ENCODE measurements at places on chromosomes 3 and 15.

DNA sequence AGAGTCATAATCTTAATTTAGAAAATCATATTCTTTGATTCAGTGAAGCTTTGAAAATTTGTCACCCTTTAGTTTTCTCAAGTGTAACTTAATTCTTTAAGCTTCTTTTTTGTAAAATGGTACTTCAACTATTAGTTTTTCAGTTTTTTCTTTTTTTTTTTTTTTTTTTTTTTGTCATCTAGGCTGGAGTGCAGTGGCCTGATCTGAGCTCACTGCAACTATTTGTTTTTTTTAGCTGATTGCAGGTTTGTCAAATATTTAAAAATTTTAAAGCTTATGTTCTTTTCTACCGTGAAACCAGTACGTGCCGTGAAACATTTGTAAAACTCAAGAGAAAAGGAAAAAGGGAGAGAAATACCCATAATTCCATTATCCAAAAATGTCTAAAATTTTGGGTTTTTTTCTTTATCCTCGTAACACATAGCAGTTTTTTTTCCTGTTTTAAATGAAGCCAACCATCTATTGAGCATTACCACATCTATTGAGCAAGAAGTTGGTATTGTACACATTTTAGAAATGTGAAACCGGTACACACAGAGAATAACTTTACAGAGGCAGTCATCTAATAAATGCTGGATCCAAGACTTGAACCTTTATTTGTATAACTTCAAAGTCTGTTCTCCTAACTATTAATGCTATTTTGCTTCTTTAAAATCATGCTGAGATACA, 25.7 kb downstream of the ECT2 start:
- no peak for DNase-seq

DNA sequence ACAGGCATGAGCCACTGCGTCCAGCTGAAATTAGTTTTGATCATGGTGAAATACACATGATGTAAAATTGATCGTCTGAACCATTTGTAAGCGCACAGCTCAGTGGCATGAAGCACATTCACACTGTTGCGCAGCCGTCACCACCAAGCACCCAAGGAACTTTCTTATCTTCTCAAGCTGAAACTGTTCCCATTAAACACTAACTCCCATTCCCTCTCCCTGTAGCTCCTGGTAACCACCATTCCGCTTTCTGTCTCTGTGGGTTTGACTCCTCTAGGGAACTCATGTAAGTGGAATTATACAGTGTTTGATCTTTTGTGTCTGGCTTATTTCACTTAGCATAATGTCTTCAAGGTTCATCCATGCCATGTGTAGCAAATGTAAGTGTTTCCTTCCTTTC, 62.3 kb downstream of the FBLN2 start:
- no peak for DNase-seq

- DNase-seq, result peak; percentile 64
These were observed at the start of gene DZIP1L for GRCh38 chr3:138114988-138115971. DZIP1L (minus strand) TSS chr3:138115608; CDS start chr3:138103971, 11,637 bp downstream.

DNA sequence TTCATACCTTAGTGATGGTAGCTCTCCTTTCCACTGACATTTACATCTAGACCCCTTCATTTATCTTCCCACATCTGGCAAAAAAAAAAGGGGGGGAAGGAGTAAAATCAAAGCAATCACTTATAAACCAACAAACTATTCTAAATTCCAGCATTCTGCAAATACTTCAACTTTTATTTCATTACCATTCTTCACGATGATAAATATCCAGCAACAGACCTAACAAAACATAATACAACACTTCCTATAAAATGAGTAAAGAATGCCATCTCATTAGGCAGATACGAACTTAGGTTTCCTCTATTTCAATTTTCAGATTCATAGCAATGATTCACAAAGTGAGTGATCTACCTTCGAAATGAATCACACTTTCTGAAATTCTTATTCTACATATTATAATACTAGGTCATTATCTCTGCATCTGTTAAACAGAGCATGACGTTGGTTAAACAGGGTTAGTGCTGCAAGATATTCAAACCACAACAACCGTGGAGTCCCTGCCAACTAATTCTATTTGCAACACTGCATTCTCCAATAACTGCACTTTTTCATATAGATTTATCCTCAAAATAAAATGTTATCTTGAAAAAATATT, at the start of gene LRRFIP2:
LRRFIP2 (minus strand) TSS at position 51 of the 595 bp plus-strand sequence. CDS start 25,599 bp downstream, outside the sequence.
- peak; percentile 80 for DNase-seq

- DNase-seq, result no peak
These were observed 40.2 kb downstream of the ARPP21 start for GRCh38 chr3:35679409-35680080.

GRCh38 chr3:154197751-154198150, 76.6 kb downstream of the ARHGEF26 start:
- no peak for DNase-seq

- no peak for DNase-seq
These were observed 346.7 kb downstream of the IL20RB start for GRCh38 chr3:137304313-137305056.

GRCh38 chr3:112856537-112856936, 9.9 kb upstream of the CD200R1L start:
- DNase-seq, result peak; percentile 92

- peak; percentile 78 for DNase-seq
These were observed 6.0 kb downstream of the PLIN1 start for GRCh38 chr15:89673165-89673512.

- DNase-seq, result peak; percentile 67
These were observed 14.9 kb downstream of the MINDY4B start for GRCh38 chr3:150890295-150890694.

GRCh38 chr15:44066211-44066827, 128.8 kb downstream of the FRMD5 start:
- peak; percentile 92 for DNase-seq

DNA sequence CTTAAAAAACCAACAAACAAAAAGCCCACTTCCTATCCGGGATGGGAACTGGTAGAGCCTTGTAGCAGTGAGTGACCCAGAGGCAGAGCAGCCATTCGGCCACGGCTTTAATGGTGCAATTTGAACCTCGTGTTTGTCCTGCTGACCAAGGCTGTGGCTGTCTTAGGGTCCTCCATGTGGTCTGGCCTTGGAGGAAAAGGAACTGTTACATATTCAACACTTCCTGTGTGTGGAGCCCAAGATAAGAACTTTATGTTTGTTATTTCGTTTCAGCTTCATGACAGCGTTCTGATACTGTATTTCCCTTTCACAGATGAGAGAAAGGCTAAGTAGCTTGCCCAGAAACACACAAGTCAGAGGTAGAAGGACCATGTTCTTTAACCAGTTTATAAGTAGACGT, 269.8 kb downstream of the SV2B start:
- peak; percentile 75 for DNase-seq

DNA sequence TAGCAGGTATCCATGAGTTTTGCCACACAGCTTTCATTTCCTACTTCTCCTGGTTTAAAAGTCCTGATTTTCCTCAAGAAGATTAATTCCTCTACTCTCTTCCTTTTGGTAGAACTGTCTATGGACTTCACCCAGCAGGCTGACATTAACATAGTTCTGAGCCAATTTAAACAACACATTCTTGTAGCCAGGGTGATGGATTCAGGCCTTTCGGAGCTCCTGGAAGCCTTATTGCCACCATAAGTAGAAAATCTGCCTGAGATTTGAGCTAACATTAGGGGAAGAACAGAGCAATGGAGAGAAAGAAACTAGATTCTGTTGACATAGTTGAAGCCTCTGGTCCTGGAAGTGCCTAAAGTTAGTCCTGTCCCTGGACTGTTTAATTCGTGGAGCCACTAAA, 449.8 kb downstream of the TAFA4 start:
- no peak for DNase-seq

DNA sequence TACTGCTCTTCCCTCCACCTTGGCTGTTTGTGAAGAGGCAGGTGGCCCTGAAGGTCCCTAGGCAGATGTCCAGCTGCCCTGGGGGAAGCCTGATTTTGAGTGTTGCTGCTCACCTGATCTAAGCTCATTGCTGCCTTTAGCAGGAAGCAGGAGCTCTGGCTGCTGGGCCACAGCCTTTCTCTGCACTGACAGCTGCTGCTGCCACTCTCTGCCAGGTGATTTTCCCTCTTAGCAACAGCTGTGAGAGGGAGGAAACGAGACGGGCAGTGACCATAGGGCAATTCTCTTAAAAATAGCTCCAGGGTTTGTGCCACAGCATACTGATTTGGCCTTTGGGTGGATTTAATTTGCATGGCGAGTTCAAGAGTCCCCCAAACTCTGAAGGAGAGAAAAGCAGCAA, 415.8 kb upstream of the SEMA6D start:
- DNase-seq, result no peak

DNA sequence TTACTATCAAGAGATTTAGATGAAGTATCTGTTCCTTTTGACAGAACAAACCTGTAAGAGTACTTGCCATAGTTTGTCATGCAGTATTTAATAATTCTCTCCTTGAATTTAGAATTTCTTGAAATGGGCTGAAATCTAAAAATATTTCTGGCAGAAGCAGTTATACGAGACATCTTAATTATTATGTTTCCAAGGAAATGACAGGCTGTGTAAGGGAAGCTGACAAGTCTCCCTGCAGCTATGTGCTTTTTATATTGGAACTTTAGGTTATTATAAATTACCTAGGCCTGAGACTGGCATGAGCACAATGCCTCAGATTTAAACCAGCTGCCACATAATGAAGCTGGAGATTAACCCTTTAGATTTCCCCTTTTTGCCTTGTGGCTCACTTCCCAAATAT, 365.0 kb upstream of the EPHA6 start:
- no peak for DNase-seq

Measured in hematopoietic multipotent progenitor cell treated with erythropoietin and hydrocortisone succinate and interleukin-3 and kit ligand, for 6 days (in vitro differentiated cells).